ENCODE measurements at places on chromosomes 2 and 18.

- DNase-seq = no peak
Measured at GRCh38 chr2:209460151-209460761, 36.4 kb downstream of the MAP2 start.

GRCh38 chr2:63041592-63041991 lies 9.0 kb upstream of the OTX1 start:
- no peak for DNase-seq

DNA sequence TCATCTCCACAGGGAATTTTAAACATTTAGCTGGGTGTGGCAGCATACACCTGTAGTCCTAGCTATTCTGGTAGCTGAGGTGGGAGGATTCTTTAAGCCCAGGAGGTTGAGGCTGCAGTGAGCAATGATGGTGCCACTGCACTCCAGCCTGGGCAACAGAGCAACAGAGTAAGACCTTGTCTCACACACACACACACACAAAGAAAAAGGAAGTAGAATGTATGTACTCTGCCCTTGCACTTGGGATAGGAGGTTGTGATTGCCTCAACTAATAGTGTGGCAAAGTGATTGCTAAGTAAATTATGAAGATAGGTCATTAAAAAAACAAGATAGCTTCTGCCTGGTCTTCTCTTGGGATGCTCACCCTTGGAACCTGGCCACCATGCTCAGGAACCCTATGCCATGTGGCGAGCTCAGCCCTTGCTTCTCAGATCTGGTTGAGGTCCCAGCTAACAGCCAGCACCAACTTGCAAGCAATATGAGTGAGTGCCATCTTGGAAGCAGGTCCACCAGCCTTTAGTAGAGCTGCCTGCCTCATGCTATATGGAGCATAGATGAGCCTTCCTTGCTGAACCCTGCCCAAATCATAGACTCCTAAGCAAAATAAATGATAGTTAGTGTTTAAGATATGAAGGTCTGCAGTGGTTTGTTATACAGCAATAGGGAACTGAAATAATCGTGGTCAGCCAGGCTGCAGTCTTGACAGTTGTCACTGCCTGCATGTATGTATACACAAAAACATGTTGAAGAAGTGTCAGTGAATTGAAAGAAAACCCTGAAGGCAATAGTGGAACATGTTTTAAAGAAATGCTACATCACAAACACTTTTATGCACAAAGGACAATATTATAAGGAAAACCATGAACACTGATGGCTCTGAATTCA lies 30.1 kb upstream of the PNO1 start:
- DNase-seq = no peak

DNA sequence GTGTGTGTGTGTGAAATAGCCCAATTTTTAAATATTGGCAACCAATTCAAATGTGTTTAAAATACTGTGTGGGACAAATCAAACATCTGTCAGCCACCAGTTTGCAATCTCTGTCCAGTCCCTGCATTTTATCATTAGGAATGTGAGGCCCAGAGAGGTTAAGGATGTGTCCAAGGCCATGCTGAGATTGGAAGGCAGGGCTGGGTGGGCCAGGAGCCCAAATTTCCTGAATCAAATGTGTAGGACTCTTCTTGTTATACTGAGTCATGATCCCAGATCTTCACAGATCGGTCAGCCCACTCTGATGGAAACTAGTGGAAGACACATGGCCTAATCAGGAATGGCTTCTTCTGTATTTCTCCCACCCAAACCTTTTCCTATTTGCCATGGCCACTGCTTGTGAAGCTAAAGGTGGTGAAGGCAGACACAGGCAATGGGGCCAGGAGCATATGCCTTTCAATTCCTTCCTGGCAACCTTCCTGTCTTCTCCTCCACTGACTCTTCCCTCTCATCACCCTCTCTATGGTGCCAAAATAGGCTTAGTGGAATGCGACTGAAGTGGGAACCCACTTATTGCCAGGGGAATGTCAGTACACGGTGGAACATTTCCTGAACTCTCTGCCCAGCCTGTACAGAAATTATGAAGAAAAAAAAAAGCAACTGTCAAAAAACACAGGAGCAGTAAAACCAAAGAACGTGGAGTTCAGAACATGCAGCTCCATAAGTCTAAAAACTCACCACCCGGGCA lies 35.5 kb downstream of the ZEB2 start:
- peak; percentile 27 for DNase-seq

GRCh38 chr2:120613742-120614571 lies 121.7 kb upstream of the GLI2 start:
- no peak for DNase-seq

- no peak for DNase-seq
Measured at GRCh38 chr2:100393362-100393761, 24.1 kb downstream of the CHST10 start.

DNA sequence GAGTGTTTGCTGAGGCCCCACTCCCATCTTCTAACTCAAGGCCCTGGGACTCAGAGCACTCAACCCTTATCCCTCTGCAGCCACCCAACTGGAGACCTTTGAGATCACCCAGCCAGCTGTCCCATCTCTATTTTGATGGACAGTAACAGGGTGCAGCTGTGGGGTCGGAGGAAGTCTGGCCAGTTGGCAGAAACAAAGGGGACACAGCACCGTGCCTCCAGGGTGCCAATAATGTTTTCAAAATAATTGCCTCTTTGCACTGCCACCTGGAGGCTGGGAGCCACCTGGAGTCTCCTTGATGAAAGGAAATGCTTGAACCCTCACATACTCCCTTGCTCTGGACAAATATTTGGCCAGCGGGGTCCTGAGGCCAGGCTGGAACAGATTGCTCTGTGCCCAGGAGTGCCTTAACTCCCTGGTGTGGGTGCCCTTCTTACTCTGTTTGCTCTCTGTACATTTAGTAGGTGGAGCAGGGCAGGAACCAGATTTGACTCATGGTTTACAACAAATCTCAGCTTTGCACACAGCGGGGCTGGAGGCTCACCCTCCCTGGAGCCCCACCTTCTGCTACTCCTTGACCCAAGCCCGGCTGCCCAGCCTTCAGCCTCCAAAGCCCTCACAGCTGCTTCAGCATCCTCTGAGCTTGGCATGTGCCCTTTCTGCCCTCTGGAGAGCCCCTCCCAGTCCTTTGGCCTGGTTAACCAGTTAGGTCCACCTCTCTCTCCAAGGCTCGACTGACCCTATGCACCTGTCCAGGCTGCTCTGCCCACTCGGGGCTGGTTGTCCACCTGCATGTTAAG lies 17.2 kb downstream of the MAL start:
- no peak for DNase-seq

DNA sequence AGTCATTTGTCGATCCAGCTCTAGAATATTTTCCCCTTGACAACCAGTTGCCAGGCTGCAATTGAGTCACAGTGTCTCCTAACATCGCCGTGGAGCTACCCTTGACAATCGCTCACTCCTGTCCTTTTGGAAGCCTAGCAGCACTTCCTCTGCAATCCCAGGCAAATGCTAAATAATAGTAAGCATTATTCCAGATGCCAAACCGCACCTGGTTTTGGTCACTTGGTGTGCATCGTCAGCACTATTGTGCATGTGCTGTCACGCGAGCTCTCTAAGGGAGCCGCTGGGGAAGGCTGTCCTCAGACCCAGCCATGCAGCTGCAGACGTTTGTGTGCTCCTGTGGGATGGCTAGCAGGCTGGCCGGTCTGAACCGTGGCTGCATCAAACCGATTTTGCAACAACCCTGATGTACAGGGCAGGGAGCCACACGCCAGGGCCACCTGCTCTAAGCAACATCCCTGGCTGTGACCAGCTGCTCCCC lies 549.5 kb upstream of the ID2 start:
- no peak for DNase-seq

- no peak for DNase-seq
Measured at GRCh38 chr18:67574749-67575148, 58.2 kb upstream of the DSEL start.

GRCh38 chr2:129849559-129850160 lies 129.8 kb upstream of the RAB6C start:
- peak; percentile 26 for DNase-seq

GRCh38 chr2:100339823-100340222 lies 17.5 kb upstream of the LONRF2 start:
- no peak for DNase-seq

DNA sequence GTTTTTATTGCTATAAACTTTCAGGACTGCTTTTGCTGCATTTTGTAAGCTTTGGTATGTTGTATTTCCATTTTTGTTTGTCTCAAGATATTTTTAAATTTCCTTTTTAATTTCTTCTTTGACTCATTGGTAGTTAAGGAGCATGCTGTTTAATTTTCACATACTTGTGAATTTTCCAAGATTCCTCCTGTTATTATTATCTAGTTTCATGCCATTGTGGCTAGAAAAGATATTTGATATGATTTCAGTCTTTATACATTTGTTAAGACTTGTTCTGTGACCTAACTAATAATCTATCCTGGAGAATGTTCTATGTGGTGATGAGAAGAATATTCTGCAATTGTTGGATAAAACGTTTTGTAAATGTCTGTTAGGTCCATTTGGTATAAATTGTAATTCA lies 62.1 kb downstream of the NUP35 start:
- no peak for DNase-seq

- no peak for DNase-seq
Measured at GRCh38 chr2:84897773-84898172, 7.7 kb upstream of the TMSB10 start.

GRCh38 chr2:156339110-156339847 lies 6.8 kb upstream of the NR4A2 start:
- peak; percentile 48 for DNase-seq

GRCh38 chr2:100239486-100240210 lies 82.7 kb downstream of the LONRF2 start:
- no peak for DNase-seq

DNA sequence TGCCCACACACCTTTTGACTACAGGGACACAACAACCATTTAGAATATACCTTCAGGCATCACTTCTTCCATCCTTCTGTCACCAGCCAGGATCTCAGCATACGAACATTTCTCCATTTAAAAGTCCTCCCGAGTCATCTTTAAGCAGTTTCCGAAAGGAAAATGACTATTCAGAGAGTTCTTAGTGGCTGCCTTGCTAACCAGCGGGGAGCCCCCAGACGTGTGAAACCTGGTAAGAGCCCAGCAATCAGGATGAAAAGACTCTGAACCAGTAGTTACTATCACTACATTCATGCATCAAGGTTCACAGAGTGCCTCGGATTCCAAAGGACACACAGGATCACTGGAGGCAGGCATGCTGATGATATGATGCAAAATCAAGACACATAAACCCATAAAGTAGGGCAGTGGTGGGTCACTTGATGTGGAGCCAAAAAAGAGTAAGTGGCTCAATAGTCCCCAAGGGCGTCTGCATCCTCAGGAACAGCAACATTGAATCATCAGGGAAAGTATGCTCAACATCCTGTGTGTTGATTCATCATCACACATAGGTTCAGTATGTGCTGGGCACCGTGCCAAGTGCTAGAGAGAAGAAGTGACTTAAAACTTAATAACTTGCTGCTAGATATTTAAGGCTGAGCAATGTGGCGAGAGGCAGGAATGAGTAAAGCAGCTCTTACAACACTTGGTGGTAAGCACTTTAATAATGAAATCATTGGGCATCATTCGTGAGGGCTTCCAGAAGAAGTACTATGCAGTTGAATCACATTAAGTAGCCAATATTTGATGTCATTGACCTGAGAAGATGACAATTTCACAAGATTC lies 4.4 kb downstream of the CCL20 start:
- DNase-seq = no peak

DNA sequence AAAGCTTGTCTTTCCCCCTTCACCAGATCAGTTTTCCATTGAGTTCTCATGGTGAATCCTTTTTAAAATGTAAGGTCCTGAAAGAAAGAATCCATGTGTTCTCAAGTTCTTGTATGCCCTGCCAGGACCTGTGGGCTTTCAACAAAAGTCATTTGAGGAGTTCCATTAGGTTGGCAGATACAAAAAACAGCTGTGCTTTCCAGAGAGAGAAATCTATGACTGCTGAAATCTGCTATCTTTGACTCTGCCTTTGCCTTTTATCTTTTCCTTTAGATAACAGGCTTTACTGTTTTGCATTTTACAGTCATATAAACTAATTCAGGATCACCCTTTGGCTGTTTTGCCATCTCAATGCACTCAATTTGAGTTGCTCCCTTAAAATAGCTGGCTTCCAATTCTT lies 59.7 kb downstream of the CXCR4 start:
- DNase-seq = no peak

DNA sequence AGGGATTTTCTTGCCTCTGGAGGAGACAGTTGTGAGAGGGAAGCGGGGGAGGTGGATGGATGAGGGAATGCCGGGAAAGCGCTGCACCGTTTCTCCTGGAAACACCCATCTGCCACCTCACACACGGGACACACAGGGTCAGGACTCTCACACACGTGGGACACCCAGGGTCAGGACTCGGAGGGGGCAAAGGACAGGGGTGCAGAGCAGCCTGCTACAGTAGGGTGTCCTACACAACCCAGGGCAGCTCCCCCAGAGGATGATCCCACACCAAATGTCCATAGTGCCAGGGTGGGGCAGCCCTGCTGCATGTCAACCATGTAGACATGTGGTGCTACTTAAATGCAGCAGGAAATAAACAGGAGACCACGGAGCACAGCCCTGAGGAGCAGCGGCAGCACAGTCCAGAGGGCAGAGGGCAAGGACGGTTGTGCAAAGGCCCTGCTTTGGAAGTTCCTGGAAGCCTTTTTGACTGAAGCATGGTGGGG lies 5.1 kb downstream of the RAMP1 start:
- DNase-seq = no peak

- DNase-seq = no peak
Measured at GRCh38 chr18:62832282-62832681, 116.9 kb downstream of the PHLPP1 start.

DNA sequence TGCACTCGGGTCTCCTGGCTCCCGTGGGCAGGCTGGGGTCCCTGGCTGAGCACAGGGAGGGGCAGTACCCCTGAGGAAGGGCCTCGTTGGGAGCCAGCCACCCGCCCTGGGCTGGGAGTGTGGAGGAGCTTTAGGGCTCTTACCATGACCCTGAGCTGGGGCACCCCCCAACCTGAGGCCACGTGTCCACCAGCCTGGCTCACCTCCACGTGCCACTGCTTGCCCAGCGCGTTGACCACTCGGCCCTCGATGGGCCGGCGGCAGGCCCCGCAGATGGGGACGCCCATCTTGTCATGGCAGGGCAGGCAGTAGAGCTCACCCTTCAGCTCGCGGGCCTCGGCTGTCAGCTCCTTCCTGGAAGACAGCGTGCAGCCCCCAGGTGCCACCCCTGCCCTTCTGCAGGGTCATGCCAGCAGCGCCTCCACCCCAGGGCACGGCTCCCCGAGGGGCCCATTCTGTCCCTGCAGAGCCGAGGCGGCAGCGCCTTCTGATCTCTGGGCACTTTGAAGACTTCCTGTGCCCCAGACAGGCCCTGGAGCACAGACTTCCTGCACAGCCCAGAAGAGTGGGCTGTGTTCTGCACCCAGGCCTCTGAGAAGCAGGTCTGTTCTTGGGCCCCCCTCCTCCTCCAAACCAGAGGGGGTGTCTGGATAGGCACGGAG lies 4.0 kb upstream of the GPR17 start:
- no peak for DNase-seq

- DNase-seq = peak; percentile 81
Measured at GRCh38 chr18:34707670-34708069, 2.4 kb upstream of the DTNA start.

- no peak for DNase-seq
Measured at GRCh38 chr2:201257381-201257955, 2.9 kb upstream of the CASP8 start.

- DNase-seq = no peak
Measured at GRCh38 chr18:22829781-22830180, 103.3 kb upstream of the RBBP8 start.

Data from NCI-H446 treated with DMSO at 0.1 percent for 48 hours (cell line).